Calu3 (cell line): ENCODE measurements at places on chromosomes 7 and 10. TPM values are rescaled to one million over a fixed set of nuclear protein-coding genes. Genes with fewer than 3 reads are reported as not detected.

DNA sequence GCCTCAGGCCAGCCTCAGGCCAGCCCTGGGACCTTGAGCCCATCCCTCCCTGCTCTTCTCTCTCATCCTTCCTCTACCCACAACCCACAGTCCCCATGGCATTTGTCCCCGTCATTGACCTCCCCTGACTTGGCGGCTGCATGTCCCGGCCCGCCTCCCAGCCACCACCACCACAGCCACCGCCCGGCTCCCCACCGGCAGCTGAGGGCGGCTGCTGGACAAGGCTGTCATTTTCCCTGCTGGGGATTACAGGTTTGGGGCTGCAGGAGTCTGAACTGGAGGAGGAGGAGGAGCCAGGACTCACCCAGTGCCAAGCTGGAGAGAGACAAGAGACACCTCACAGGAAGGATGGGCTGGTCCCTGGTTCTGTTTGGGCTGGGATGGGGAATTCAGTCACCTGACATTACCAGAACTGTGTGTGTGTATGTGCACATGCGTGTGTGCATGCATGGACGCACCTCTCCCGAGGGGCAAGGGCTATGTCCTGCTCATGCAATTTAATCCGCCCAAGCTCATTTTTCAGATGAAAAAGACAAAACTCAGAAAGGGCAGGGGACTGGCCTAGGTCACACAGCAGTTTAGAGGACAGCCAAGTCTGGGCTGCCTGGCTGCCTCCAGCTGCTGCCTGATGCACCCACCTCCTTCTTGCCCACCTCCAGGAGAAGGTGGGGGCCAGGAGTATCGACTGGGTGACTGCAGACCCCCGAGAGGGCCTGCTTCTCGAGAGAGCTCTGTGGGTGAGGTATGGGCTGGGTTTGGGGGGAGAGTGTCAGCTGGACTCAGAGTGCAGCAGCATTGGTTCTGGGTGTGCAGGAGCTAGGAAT lies 113.1 kb downstream of the ZMIZ1 start:
- DNase-seq = no peak

The CALHM2 gene
- total RNA-seq = 0.45 and 0.81 TPM in 2 replicates

The SUFU gene
- 6.7 and 7.0 TPM in 2 replicates for total RNA-seq

- DNase-seq = no peak
These were observed 8.8 kb downstream of the SLC4A2 start for GRCh38 chr7:151068069-151068773.

DNA sequence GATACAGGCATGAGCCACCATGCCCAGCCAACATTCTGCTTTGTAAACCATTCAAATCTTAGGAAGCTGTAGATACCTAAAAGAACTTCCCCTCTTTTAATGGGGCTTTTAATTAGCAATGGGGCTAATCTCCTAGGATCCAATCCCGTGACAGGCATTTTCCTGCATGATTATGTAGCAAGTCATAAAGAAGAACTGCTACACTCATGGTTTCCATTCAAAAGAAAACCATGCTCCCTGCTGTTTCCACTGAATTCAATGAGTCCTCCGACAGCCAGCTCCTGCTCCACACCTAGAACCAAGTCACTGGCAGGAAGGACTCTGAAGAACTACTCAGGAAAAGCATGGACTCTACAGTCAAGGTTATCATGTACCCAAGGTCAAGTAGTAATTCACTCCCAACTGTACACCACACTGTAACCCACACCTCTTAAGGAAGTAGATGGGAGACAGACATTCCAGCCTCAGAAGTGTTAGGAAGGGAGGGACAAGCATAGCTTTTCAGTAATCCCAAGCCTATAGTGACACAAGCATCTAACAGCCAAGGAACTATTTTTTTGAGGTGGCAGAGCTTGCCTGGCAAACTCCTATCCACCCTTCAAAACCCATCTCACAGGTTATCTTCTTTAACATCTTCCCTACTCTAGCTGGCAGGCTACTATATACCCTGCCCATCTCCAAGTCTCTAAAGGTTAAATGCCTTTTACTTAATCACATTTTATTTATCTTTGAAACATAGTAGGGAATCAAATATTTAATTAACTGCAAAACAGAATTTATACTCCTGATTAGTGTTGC lies 47.5 kb downstream of the CTBP2 start:
- no peak for DNase-seq

GRCh38 chr7:11743016-11743415 lies 89.0 kb downstream of the THSD7A start:
- DNase-seq = no peak

GRCh38 chr7:131211500-131211899 lies 116.2 kb upstream of the MKLN1 start:
- no peak for DNase-seq

- no peak for DNase-seq
These were observed 275.1 kb upstream of the FZD1 start for GRCh38 chr7:90988996-90989765.

DNA sequence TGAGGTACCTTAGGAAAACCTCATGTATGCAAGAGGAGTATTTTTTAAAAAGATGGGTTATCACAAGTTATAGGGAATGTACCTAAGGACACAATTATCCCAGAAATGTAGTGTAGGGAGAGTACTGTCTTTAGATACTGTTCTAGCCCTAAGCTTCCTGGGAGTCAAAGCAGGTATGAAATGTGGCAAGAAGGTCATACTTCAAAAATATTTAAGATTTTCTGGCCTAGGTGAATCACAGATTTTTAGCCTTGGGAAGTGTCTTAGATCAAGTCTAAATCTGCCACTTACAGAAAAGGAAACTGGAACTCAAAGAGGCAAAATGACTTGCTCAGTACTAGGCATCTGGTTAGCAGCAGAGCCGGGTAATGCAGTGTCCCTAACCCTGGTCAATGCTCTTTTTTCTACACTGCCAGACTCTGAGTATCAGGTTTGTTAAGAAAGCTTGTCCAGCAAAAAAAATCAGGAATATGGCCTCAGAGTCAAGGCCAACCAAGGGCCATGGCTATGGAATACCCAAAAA lies 13.9 kb downstream of the PIK3AP1 start:
- DNase-seq = no peak

DNA sequence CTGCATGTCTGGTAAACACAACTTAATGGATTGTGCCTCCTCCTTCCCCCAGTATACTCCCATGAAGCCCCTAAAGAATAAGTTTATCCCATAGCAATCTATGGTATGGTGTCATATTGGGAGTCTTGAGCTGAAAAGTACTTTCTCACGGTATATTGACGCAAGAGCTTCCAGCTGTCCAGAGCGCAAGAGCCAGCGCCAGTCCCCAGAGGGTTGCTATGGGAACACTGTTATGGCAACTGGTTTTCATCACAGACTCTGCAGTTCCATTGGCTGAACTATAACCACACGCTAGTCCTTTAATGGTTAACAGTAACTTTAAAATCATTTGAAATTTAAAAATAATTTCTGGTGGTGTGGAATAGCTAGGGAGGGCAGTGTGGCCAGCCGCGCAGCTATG lies 46.9 kb downstream of the PRPF18 start:
- no peak for DNase-seq

DNA sequence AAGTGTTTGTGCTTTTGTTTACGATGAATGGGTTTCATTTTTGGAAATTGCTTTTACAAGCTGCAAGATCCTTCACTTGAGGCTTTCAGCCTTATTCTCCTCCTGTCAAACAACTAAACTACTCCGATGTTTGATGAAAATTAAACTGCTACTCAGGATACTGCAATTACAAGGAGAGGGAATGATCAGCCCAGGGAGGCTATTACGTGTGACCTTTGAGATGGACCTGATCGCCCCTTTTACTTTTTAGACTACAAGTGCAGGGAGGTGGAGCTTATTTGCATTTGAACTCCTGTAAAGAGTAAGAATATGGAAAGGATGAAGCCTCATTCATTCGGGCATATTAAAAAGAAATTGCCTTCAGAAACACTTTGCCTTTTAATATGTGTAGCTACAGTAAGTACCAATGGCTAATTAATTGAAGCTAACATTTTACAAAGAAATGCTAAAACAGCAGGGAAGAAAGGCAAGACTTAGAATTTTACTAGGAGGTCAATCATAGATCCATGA lies 219.1 kb downstream of the PHTF2 start:
- no peak for DNase-seq

DNA sequence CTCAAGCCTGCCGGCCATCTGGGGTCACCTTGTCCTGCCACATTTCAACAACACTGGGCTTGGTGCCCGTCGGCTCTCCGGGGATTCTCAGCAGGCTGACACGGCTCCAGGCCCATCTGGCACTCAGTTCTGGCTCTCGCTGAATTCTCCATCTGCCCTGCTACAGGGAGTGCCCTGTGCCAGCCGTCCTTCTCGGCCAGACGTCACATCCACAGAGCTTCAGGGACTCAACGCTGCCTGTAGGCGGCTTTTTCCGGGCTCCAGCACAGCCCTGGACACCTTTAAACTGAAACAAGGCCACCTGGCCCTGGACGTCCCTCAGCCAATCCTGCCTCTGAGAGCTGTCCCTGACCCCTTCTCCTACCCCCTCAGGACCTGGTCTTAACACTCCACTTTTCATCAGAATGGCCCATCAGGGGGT lies 43.0 kb downstream of the TMEM130 start:
- no peak for DNase-seq

The RARRES2 gene
- 9.1 and 13.0 TPM in 2 replicates for total RNA-seq

GRCh38 chr10:98254234-98254974 lies 13.6 kb downstream of the LOXL4 start:
- DNase-seq = no peak

GRCh38 chr10:77919713-77920108 lies 6.8 kb downstream of the DLG5 start:
- no peak for DNase-seq

DNA sequence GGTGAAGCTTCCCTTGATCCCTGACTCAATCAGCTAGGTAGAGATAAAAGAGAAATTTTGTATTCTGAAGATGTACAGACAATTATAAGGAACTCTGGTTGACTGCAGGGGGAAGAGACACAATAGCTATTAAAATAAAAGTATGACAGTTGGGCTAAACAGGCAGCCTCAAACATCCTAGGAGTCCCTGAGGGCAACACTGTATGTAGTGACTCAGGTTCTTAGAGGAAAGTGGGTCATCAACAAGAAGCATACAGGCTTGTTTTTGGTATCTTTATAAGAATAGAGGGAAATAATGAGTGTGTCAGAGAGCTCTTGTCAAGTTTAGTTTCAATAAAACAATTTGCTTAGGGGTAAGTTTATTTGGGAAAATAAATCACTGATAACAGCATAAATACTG lies 150.3 kb downstream of the AUTS2 start:
- no peak for DNase-seq

DNA sequence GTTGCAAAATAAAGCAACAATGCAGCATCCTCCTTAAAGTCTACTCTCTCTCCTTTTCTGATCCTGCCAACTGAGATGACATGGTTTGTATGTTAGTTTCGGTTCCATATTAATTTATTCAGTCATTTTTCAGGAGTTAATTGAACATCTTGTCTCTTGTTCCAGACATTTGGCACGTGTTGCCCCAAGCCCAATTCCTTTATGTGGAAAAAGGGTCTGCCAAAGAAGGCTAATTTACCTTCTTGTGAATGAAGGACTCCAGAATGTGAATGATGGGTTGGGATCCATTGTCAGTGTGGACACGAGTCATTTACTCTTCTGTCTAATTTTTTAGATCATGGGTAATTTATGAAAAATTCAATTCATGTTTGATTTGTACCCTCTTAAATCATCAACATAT lies 350.9 kb upstream of the LRGUK start:
- no peak for DNase-seq

DNA sequence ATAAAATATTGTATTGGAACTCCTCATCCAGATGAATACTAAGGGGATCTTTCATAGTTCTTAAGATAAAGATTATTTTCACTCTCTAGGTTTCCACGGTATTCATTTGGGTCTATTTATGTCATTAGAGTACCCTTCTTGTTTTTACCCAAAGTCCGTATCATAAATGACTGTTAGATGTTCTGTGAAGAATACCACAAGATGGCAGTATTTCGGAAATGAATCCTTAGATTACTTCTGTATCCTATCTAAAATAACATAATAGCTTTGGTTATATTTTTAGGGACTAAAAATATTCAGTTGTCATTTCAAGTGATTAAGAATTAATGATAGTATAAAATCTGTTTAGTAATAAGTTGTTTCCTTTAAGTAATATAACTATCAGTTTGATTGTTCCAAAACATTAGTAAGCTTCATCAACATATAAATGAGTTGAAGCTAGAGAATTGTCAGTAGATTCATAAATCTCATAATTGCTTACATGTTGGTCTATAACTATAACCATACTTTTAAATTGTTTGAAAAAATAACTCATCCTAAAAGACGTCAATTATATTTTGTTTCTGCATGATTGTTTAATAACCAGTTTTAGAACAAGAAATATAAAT lies 337.5 kb upstream of the KCND2 start:
- DNase-seq = no peak

DNA sequence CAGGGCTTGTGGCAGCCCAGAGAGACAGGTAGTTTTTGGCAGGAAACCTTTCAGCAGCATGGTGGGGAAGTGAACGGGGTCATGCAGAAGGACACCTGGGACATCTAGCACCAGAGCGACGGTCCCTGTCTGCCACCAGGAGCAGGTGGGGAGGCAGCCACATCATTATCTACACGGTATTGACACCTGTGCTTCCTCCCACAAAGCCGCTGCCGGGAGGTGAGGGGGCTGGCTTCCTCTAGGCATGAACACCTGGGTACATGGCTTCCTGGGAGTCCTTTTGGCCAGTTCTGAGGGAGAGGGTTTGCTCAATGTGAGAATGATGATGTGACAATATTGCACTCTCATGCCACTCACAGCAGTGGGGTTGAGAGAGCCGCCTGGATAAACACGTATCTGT lies 275.2 kb downstream of the ACTR3B start:
- no peak for DNase-seq

The IDI2 gene
- not detected in 2 replicates for total RNA-seq

The PITX3 gene
- not detected in 2 replicates for total RNA-seq

GRCh38 chr7:101547022-101547915 lies 81.8 kb downstream of the MYL10 start:
- DNase-seq = no peak

DNA sequence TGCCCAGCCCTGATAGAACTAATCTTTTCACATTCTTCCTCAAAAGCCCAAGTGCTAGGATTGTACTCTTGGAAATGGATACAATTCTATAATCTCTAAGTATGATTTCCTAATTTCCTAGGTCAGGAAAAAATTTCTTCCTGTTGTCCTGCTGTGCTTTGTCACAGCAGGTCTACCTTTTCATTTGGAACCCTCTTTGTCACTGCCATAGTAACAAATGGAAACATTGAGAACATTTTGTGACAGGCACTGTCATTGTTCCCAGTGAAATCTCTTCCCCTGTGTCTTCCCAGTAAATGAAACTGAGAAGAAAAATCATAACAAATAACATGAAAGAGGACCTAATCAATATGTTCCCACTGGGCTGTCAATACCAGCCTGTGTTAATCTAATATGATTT lies 150.9 kb upstream of the KAT6B start:
- DNase-seq = no peak
